ENCODE measurements at places on chromosomes 12 and 14.

GRCh38 chr14:49959822-49960408, 67.0 kb downstream of the ARF6 start:
- DNase-seq, result no peak

GRCh38 chr14:100864206-100864605, 38.3 kb downstream of the MEG3 start:
- DNase-seq, result no peak

DNA sequence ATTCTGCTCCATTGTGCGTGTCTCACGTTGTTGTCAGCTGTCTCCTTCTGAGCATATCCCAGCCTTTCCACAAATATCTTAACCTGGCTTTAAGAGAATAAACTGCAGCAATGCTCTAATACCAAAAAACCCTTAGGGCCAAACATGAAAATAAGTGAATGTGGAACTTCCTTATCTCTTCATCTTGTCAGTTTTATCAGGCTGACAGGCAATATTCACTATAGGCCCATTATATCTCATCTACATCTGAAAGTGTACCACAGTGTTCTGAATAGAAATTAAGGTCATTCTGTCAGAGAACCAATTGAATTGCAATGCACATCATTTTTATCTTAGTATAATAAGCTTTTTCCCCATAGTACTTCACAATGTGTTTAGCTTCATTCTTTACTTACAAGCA, 933.1 kb upstream of the FBXO33 start:
- no peak for DNase-seq

DNA sequence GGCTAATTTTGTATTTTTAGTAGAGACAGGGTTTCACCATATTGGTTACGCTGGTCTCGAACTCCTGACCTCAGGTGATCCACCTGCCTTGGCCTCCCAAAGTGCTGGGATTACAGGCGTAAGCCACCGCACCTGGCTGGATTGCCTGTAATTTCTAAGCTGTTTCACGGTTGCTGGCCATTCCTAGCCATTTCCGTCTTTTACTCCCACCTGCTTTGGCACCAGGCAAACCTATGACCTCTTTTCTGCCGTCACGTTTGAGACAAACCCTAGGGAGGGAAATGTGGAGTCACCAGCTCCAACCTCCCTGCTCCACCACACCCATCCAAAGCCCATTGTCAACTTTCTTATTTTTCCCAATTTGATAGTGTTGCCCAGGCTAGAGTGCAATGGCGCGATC, 1.2 kb downstream of the GPR132 start:
- DNase-seq, result no peak

- DNase-seq, result no peak
These were observed 87.5 kb downstream of the EPS8 start for GRCh38 chr12:15701631-15702156.

GRCh38 chr12:101115326-101115725, 94.7 kb downstream of the SLC5A8 start:
- no peak for DNase-seq

- no peak for DNase-seq
These were observed 836 bp downstream of the AAAS start for GRCh38 chr12:53320352-53321195.

Measured in H4 (cell line).